Kidney (tissue), 22 donors: ENCODE measurements at places on chromosomes 1 and 21. TPM values are rescaled to one million over a fixed set of nuclear protein-coding genes. Genes with fewer than 3 reads are reported as not detected.

The VWA5B1 gene
- 0.69 TPM for polyA plus RNA-seq

The C1orf74 gene
- polyA plus RNA-seq: 2.5 TPM

GRCh38 chr1:23629708-23630290 is 61.8 kb upstream of the RPL11 start:
- H3K36me3 ChIP-seq: no peaks in the 10 kb centered on the region
- no peak overlapping the region for H3K27ac ChIP-seq
- no peak for DNase-seq
- H3K4me1 ChIP-seq: no peaks in the 10 kb centered on the region

The ADGRL4 gene
- 16.8 TPM for polyA plus RNA-seq

The GLIS1 gene
- 3.7 TPM for polyA plus RNA-seq

GRCh38 chr1:8055973-8056372 is 29.9 kb upstream of the ERRFI1 start:
- no peaks in the 10 kb centered on the region for H3K4me1 ChIP-seq
- DNase-seq: no peak
- H3K27ac ChIP-seq: no peak overlapping the region

The E2F2 gene
- not detected for polyA plus RNA-seq

GRCh38 chr1:169610108-169610507 is 19.8 kb downstream of the SELP start:
- no peak for DNase-seq
- H3K4me1 ChIP-seq: no peaks in the 10 kb centered on the region
- no peak overlapping the region for H3K4me3 ChIP-seq
- H3K36me3 ChIP-seq: no peaks in the 10 kb centered on the region
- no peaks in the 10 kb centered on the region for H3K27me3 ChIP-seq

DNA sequence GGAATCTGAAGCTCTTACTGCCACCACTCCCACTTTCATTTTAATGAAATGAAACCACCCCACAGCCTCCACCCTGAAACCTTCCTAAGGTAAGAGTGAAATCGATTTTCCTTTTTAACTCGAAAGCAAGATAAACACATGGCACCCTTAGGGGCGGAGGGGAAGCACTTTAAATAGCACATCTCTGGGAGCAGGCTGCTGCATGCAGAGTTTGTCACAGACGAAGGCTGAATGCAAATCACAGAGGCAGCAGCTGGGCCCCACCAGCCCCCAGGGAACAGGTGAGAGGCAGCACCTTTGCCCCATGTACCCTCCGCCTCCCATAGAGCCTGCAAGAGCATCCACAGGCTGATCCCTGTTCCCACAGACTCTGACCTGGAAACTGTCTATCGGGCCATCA is 60.0 kb upstream of the GRIK3 start:
- H3K27me3 ChIP-seq: no peaks in the 10 kb centered on the region
- H3K36me3 ChIP-seq: no peaks in the 10 kb centered on the region
- no peak overlapping the region for H3K4me3 ChIP-seq
- no peak overlapping the region for H3K27ac ChIP-seq
- no peaks in the 10 kb centered on the region for H3K4me1 ChIP-seq
- no peak for DNase-seq

DNA sequence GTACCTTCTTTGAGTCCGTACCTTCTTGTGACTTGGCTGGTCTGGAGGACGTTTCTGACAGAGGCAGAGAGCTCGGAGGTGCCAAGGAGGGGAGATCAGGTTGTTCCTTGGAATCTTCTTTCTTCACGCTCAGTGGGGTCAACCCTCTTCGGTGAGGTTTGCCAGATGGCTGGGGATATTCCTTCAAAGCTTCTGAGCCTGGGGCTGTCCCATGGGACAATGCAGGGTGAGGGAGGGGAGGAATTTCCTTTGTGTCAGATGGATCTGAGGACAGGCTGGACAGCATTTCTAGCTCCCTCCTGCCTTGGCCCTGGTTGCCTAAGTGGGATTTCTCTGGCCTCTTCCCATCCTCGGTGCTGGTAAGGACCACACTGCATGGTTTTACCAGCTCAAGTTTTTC is 95.5 kb upstream of the EDN2 start:
- no peaks in the 10 kb centered on the region for H3K27me3 ChIP-seq
- H3K27ac ChIP-seq: no peak overlapping the region
- H3K4me1 ChIP-seq: peaks cover 3% of the 10 kb centered on the region
- no peaks in the 10 kb centered on the region for H3K36me3 ChIP-seq
- H3K4me3 ChIP-seq: no peak overlapping the region

DNA sequence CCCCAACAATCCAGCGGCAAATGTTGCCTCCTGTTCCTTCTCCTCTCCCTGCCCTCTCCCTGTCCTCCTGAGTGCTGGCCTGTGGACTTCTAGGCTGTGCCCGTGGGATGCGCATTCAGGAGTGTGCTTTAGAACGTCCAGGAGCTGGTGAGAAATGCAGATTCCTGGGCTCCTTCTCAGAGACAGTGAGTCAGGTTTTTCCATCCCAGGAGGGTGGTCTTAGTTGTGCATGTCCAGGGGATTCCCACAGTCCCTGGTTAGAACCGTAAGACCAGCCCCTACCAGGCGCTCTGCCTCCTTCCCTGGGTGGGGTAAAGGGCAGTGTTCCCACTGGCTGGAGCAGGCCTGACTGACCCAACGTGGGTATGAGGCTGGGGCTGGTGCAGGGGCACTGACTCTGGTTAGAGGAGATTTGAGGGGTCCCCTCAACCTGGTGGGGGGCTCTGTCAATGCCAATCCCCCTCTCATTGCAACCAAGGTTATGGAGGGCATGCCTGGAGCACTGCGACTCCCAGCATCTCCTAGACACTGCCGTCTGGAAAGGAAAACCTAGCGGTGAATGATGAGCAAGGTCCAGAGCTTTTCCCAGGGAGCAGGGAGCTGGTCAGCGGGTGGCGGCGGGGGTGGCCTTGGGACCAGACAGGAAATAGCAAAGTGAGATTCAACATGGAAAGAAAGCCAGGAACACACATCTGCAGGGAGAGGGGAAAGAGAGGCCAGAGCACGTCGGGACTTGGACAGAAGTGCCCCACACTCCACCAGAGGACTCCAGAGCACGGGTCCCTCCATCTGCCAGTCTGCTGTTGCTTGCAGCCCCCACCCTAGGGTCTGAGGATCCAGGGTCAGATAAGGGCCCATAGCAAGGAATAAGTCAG is 38.5 kb downstream of the HSPG2 start:
- DNase-seq: no peak
- no peak overlapping the region for H3K4me3 ChIP-seq
- no peaks in the 10 kb centered on the region for H3K36me3 ChIP-seq
- no peaks in the 10 kb centered on the region for H3K4me1 ChIP-seq

- H3K4me3 ChIP-seq: no peak overlapping the region
- no peaks in the 10 kb centered on the region for H3K27me3 ChIP-seq
- no peaks in the 10 kb centered on the region for H3K4me1 ChIP-seq
Observed at GRCh38 chr1:23500466-23500865, 16.5 kb upstream of the ASAP3 start.

DNA sequence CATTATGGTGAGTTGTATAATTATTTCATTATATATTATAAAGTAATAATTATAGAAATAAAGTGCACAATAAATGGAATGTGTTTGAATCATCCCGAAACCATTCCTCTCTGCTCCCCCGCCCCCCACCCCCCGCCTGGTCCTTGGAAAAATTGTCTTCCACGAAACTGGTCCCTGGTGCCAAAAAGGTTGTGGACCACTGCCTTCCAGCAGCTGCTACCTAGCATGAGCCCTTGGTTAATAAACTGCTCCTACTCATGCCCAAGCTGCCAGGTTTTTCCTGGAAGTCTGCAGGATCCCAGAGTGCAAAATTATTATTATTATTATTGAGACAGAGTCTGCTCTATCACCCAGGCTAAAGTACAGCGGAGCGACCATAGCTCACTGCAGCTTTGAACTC is 6.8 kb upstream of the IFNGR2 start:
- no peak for DNase-seq
- H3K36me3 ChIP-seq: no peaks in the 10 kb centered on the region
- no peak overlapping the region for H3K4me3 ChIP-seq
- no peaks in the 10 kb centered on the region for H3K4me1 ChIP-seq

The FCRL5 gene
- polyA plus RNA-seq: not detected

GRCh38 chr1:13908128-13908527 is 208.1 kb downstream of the PRDM2 start:
- H3K36me3 ChIP-seq: no peaks in the 10 kb centered on the region
- DNase-seq: peak; percentile 36
- H3K27ac ChIP-seq: no peak overlapping the region
- no peaks in the 10 kb centered on the region for H3K4me1 ChIP-seq
- H3K27me3 ChIP-seq: no peaks in the 10 kb centered on the region

The PLA2G2D gene
- not detected for polyA plus RNA-seq

GRCh38 chr1:196143602-196144342 is 464.5 kb downstream of the KCNT2 start:
- no peaks in the 10 kb centered on the region for H3K27me3 ChIP-seq
- H3K27ac ChIP-seq: no peak overlapping the region
- H3K4me3 ChIP-seq: no peak overlapping the region
- DNase-seq: no peak

GRCh38 chr1:156230473-156230837 is 11.5 kb upstream of the BGLAP start:
- peaks cover 3% of the 10 kb centered on the region for H3K36me3 ChIP-seq
- no peaks in the 10 kb centered on the region for H3K27me3 ChIP-seq
- no peaks in the 10 kb centered on the region for H3K4me1 ChIP-seq
- no peak overlapping the region for H3K4me3 ChIP-seq

The NOS1AP gene
- polyA plus RNA-seq: 0.47 TPM

GRCh38 chr1:146019231-146020057 is 2.1 kb downstream of the HJV start:
- no peaks in the 10 kb centered on the region for H3K36me3 ChIP-seq
- H3K27me3 ChIP-seq: peaks cover 20% of the 10 kb centered on the region
- no peaks in the 10 kb centered on the region for H3K4me1 ChIP-seq
- DNase-seq: no peak
- no peak overlapping the region for H3K27ac ChIP-seq
- H3K4me3 ChIP-seq: peak overlapping the region; percentile 26

The TEDDM1 gene
- not detected for polyA plus RNA-seq

The C1QA gene
- 150 TPM for polyA plus RNA-seq

DNA sequence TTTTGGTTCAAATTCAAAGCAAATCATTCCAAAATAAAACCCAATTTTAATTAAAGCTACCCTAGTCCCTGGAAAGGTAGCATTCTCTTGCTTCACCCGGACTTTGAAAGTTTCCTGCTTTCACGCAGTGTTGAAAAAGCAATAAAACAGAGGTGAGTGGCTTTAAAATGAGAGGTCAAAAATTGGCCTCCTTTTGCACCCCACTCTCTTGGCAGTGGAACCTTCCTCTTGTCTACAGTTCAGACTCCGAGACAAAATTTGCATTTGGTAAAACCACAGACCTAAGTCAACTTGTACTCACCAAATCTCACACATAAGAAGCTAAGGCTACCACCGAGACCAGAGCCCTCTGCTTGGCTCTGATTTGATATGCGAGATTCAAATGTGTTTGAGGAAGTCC is 252.7 kb downstream of the TTLL7 start:
- no peak overlapping the region for H3K27ac ChIP-seq
- no peak overlapping the region for H3K4me3 ChIP-seq
- no peaks in the 10 kb centered on the region for H3K4me1 ChIP-seq
- DNase-seq: no peak

The GRIK1 gene
- not detected for polyA plus RNA-seq

- no peak overlapping the region for H3K27ac ChIP-seq
- no peak overlapping the region for H3K4me3 ChIP-seq
- H3K4me1 ChIP-seq: no peaks in the 10 kb centered on the region
- peak; percentile 15 for DNase-seq
- no peaks in the 10 kb centered on the region for H3K27me3 ChIP-seq
Observed at GRCh38 chr1:36579039-36579438, 96.3 kb upstream of the CSF3R start.

DNA sequence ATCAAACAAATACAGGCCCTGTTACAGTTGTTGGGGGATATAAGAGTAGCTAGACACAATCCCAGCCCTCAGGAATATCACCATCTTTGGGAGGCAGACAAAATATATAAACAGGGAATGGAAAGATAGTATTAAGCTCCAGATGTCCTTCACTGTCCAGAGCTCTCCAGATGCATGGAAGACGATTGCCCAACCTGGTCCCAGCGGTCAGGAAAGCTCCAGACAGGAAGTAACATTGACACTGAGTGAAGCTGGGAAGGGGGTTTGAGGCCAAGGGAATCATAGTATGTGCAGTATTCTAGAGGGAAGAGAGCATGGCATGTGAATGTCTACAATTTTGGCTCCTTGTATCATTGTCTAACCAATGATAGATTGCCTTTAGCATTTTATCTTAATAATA is 173.9 kb upstream of the HOOK1 start:
- H3K36me3 ChIP-seq: no peaks in the 10 kb centered on the region
- no peaks in the 10 kb centered on the region for H3K27me3 ChIP-seq
- H3K4me1 ChIP-seq: no peaks in the 10 kb centered on the region
- H3K27ac ChIP-seq: no peak overlapping the region
- H3K4me3 ChIP-seq: no peak overlapping the region

The GJA9 gene
- not detected for polyA plus RNA-seq

DNA sequence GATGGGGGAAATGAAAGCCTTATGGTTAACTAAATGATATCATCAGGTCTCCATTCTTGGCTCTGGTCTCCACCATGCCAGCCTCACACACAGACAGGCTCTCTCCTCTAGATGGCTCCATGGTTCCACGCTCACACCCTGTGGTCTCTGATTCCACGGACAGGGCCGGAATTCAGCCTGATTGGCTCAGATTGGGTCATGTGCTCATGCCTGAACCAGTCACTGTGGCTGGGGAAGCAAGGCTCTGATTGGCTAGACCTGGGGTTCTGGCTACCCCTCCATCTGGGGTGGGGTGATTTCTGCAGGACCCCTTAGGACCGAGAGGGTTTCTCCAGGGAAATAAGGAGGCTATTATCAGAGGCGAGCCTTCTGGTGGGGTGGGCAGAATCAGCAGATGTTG is 277.0 kb downstream of the PTPRU start:
- H3K4me3 ChIP-seq: no peak overlapping the region
- no peaks in the 10 kb centered on the region for H3K36me3 ChIP-seq
- H3K27me3 ChIP-seq: no peaks in the 10 kb centered on the region
- H3K4me1 ChIP-seq: no peaks in the 10 kb centered on the region

- H3K4me1 ChIP-seq: no peaks in the 10 kb centered on the region
- no peaks in the 10 kb centered on the region for H3K27me3 ChIP-seq
- H3K36me3 ChIP-seq: no peaks in the 10 kb centered on the region
- no peak overlapping the region for H3K27ac ChIP-seq
Observed at GRCh38 chr1:198967566-198967965, 328.7 kb downstream of the PTPRC start.

GRCh38 chr21:31110430-31110829 is 72.2 kb upstream of the KRTAP19-8 start:
- H3K36me3 ChIP-seq: no peaks in the 10 kb centered on the region
- H3K27me3 ChIP-seq: no peaks in the 10 kb centered on the region
- H3K4me3 ChIP-seq: no peak overlapping the region
- no peak for DNase-seq
